Gastrocnemius medialis (tissue), 4 donors: ENCODE measurements at places on chromosomes 12 and 14. TPM values are rescaled to one million over a fixed set of nuclear protein-coding genes. Genes with fewer than 3 reads are reported as not detected.

- H3K4me1 ChIP-seq, result peaks cover 11% of the 10 kb centered on the region
- H3K27me3 ChIP-seq, result no peaks in the 10 kb centered on the region
- no peaks in the 10 kb centered on the region for H3K36me3 ChIP-seq
Measured at GRCh38 chr14:76100236-76100635, 51.5 kb upstream of the GPATCH2L start.

- no peak for DNase-seq
- H3K36me3 ChIP-seq, result no peaks in the 10 kb centered on the region
- peaks cover 54% of the 10 kb centered on the region for H3K4me1 ChIP-seq
- H3K4me3 ChIP-seq, result no peak overlapping the region
Measured at GRCh38 chr12:49825360-49825970, 2.7 kb downstream of the NCKAP5L start.

DNA sequence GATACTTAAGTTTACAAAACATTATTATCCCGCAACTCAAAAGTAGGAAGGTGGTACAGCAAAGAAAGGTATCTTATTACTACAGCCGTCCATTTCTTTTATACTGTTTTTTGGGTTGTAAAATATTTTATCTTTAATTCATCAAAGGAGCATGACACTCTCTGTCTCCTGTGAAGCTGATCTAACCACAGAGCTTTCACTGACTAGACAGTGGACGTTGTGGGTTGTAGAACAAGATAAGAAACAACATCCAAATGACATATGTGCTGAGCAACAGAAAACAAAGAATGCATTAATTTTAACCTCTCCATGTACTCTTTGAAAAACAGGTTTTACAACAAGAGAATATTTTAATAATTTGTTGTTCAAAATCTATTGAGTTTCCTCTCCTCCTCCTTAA is 195.9 kb upstream of the FBXO33 start:
- H3K36me3 ChIP-seq, result no peaks in the 10 kb centered on the region
- no peak overlapping the region for H3K4me3 ChIP-seq
- no peak overlapping the region for H3K27ac ChIP-seq
- H3K27me3 ChIP-seq, result no peaks in the 10 kb centered on the region
- H3K4me1 ChIP-seq, result no peaks in the 10 kb centered on the region

DNA sequence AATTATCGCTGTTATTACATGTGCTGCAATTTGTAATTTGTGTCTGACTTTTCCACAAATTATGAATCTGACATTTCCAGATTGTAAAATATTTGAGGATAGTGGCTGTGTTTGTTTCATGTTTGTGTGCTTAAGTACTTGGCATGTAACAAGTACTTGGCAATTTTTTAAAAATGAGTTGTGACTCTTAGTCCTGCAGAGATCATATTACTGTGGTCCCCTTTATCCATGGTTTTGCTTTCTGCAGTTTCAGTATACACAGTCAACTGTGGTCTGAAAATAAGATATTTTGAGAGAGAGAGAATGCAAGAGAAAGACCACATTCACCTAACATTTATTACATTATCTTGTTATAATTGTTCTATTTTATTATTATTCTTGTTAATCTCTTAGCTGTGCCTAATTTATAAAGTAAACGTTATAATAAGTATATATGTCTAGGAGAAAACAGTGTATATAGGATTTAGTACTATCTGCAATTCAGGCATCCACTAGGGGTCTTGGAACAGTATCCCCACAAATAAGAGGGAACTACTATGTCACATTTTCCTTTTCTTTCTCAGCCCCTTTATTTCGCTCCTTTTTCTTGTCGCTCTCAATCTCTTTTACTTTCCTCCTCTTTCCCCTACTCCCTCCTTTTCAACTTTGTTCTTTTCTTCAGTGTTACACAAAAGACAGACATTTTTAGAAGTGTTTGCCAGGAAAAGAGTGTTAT is 176.1 kb downstream of the FUT8 start:
- no peak overlapping the region for H3K27ac ChIP-seq
- DNase-seq, result no peak
- H3K36me3 ChIP-seq, result no peaks in the 10 kb centered on the region
- H3K4me1 ChIP-seq, result peaks cover 5% of the 10 kb centered on the region
- H3K4me3 ChIP-seq, result no peak overlapping the region

GRCh38 chr12:117671734-117672133 is 297.1 kb downstream of the KSR2 start:
- DNase-seq, result no peak
- no peak overlapping the region for H3K4me3 ChIP-seq
- no peaks in the 10 kb centered on the region for H3K27me3 ChIP-seq
- no peaks in the 10 kb centered on the region for H3K36me3 ChIP-seq
- no peaks in the 10 kb centered on the region for H3K4me1 ChIP-seq
- no peak overlapping the region for H3K27ac ChIP-seq

DNA sequence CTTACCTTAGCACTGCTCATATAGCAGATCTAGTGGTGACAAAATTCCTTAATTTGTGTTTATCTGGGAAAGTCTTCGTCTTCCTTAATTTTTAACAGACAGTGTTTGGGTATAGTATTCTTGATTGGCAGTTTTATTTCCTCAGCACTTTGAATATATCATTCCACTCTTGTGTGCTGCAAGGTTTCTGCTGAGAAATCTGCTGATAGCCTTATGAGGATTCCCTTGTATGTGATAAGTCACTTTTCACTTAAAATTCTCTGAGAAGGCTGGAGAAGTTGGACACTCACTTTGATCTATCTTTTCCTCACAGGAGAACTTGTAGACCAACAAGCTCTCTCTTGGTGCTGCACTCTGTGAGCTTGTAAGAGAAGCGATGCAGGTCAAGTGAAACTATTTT is 306.1 kb upstream of the RTL1 start:
- H3K27ac ChIP-seq, result no peak overlapping the region
- no peaks in the 10 kb centered on the region for H3K36me3 ChIP-seq
- H3K4me3 ChIP-seq, result no peak overlapping the region
- no peaks in the 10 kb centered on the region for H3K27me3 ChIP-seq
- DNase-seq, result no peak
- H3K4me1 ChIP-seq, result no peaks in the 10 kb centered on the region

DNA sequence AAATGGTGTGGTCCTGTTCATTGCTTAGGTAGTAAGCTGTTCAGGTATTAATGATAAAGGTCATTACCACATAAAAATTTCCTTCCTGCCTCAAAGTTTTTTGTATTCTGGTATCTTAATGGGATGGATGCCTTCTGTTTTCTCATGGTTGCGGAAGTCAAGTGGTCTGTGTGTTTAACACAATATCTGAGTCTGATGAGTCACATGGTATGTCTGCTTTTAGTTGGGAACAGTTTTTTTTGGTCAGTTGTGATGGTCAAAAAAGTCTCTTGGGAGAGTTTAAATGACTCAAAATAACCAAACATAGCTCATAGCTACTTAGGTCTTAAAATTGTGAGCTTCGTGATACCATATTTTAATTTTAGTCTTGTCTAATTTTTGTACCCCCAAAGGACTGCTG is 40.7 kb downstream of the STK38L start:
- H3K27me3 ChIP-seq, result no peaks in the 10 kb centered on the region
- H3K36me3 ChIP-seq, result no peaks in the 10 kb centered on the region
- H3K4me1 ChIP-seq, result peaks cover 11% of the 10 kb centered on the region
- H3K27ac ChIP-seq, result peak overlapping the region; percentile 64

DNA sequence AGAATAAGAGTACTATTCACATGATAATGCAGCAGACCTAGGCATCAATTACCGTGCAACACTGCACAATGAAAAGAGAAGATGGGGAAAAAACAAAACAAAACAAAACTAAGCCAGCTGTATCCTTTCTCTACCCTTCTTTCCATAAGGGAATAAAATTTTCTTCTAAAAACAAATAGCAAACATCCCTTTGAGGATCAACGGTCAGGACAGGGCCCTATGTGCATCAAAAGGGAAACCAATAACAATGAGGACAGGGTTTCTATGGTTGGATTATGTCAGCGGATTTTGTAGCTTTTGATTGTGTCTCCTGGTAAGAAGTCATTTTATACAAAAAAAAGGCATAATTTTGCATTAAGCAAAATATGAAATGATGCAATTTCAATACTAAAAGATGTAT is 350.3 kb downstream of the SLC6A15 start:
- H3K36me3 ChIP-seq, result no peaks in the 10 kb centered on the region
- no peak overlapping the region for H3K4me3 ChIP-seq
- no peak for DNase-seq
- H3K27ac ChIP-seq, result no peak overlapping the region
- H3K27me3 ChIP-seq, result no peaks in the 10 kb centered on the region

GRCh38 chr12:6432991-6433390 is 11.8 kb upstream of the CD27 start:
- H3K4me3 ChIP-seq, result no peak overlapping the region
- H3K36me3 ChIP-seq, result no peaks in the 10 kb centered on the region
- no peak for DNase-seq
- peaks cover 17% of the 10 kb centered on the region for H3K4me1 ChIP-seq
- no peak overlapping the region for H3K27ac ChIP-seq
- H3K27me3 ChIP-seq, result no peaks in the 10 kb centered on the region

- H3K4me3 ChIP-seq, result no peak overlapping the region
- H3K27me3 ChIP-seq, result no peaks in the 10 kb centered on the region
- H3K27ac ChIP-seq, result peak overlapping the region; percentile 47
- peaks cover 7% of the 10 kb centered on the region for H3K4me1 ChIP-seq
- no peaks in the 10 kb centered on the region for H3K36me3 ChIP-seq
Measured at GRCh38 chr12:116454950-116455447, 104.2 kb upstream of the MAP1LC3B2 start.

DNA sequence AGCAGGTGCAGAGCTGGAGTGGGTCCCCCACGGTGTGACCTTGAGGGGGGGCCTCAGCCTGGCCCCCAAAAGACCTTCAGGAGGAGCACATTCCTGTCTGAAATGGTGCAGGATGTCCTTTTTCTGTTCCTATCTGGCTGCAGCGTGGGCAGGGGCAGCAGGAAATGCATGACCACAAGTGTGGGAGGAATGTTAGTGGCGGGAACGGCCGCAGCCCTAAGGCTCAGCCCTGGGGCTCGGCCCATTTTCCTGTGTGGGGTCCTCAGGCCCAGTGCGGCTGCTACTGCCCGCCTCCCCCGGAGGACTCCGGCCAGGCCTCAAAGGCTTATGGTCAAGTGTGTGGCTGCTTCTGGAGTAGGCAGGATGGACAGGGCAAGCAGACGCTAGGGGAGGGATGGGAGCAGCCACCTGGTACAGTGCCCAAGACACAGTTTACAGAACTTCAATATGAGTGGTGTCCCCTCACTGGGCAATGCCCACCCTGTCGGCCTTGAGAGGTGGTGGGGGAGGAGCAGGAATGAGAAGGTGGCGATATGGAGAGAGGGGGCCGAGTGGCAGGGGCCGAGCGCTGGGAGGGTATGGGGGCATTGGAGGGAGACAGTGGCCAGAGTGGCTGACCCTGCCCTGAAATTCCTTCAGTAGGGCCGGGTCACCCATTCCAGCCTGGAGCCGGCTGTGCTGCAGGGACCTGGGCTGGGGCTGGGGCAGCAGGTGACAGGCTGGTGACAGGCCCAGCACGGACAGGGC is 137.4 kb downstream of the CALM1 start:
- no peaks in the 10 kb centered on the region for H3K27me3 ChIP-seq
- no peaks in the 10 kb centered on the region for H3K4me1 ChIP-seq
- peak overlapping the region; percentile 33 for H3K27ac ChIP-seq
- H3K4me3 ChIP-seq, result no peak overlapping the region

DNA sequence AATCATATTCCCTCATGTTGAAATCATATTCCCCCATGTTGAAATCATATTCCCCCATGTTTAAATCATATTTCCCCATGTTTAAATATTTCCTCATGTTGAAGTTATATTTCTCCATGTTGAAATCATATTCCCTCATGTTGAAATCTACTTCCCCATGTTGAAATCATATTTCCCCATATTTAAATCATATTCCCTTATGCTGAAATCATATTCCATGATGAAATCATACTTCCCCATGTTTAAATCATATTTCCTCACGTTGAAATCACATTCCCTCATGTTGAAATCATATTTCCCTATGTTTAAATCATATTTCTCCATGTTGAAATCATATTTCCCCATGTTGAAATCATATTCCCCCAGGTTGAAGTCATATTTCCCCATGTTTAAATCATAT is 34.6 kb upstream of the ADGRD1 start:
- H3K27me3 ChIP-seq, result peaks cover 29% of the 10 kb centered on the region
- no peaks in the 10 kb centered on the region for H3K36me3 ChIP-seq
- no peak for DNase-seq

- no peak overlapping the region for H3K4me3 ChIP-seq
- no peaks in the 10 kb centered on the region for H3K36me3 ChIP-seq
Measured at GRCh38 chr14:99733211-99733539, 49.1 kb downstream of the CYP46A1 start.

DNA sequence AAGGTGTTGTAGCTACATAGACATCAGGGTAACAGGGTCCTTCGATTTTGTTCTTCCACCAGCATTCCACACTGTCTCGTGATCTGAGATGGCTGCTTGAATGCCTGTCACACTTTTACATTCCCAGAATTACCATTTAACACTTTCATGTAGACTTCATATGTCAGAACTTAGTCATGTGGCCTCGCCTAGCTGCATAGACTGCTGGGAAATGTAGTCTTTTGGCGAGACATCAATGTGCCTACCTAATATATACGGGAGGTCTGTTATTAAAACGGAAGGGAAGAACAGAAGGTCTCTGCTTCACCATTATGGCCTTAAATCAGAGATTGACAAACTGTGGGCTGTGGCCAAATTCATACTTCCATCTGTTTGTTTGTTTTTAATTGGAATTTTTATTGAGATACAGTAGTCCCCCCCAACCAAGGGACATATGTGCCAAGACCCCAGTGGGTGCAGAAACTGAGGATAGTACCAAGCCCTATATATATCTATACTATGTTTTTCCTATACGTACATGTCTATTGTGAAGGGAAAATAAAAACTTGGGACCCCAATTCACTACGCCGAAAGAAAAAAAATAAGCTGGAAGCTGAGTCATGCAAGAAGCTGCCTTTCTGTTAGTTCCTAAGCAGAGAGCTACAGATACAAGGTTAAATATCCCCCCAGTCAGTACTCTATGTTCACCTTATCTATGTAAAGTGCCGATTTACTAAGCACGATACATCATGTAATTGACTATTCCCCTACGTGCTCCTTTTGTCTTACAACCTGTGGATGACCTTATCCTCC is 11.3 kb upstream of the HRK start:
- H3K4me3 ChIP-seq, result no peak overlapping the region
- H3K27me3 ChIP-seq, result no peaks in the 10 kb centered on the region
- H3K36me3 ChIP-seq, result no peaks in the 10 kb centered on the region
- DNase-seq, result no peak
- no peaks in the 10 kb centered on the region for H3K4me1 ChIP-seq

MYF6 gene
- total RNA-seq, result 673 TPM

DEGS2 gene
- total RNA-seq, result 0.66 TPM

SCN8A gene
- not detected for total RNA-seq

MFAP5 gene
- total RNA-seq, result 40.4 TPM

KLRB1 gene
- 1.0 TPM for total RNA-seq

KCNA1 gene
- not detected for total RNA-seq

NTF3 gene
- total RNA-seq, result not detected

FRMD6 gene
- total RNA-seq, result 15.9 TPM

TTC7B gene
- 35.0 TPM for total RNA-seq
